ENCODE measurements at places on chromosomes 3 and 15.
A peak's percentile ranks its signal among the peaks of the same experiment; 100 is the strongest.

GRCh38 chr3:24566927-24567326, 72.3 kb upstream of the THRB start:
- DNase-seq: no peak

- no peak for DNase-seq
These were observed 210.8 kb upstream of the NR2E3 start for GRCh38 chr15:71599418-71600151.

DNA sequence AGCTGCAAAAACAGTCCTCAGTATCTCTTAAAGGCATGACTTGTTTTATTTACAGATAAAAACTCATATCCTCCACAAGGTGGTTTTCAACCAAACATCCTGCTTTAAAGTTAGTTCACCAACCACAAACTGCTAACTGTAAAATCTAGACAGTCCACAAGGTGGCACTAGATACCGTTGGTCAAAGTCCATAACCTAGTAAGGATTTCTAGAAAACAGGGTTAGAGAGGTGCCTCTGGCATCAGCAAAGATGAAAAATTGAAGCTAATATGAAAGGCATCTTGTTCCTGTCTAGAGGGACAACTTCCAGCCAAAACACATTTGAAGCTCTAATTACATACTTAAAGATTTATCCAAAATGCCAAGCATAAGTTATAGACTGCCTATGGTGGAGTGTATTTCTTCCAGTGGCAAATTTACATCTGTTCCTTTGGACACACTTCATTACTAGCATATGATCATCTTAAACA, 56.0 kb downstream of the ZMAT3 start:
- no peak for DNase-seq

DNA sequence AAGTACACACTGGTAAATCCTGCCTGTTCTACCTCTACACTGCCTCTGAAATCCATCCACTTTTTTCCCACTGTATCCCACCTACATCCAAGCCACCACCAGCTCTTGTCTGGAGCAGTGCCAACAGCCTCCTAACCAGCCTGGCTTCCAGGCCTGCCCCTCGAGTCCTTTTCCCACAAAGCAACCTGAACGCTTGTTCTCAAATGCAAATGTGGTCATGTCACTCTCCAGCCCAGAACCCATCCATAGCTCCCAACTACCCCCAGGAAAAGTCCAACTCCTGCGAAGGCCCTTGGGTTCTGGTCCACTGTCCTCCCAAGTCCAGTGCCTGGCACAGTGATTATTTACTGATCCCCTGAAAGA, 83.8 kb downstream of the SEMA5B start:
- no peak for DNase-seq

- DNase-seq: peak; percentile 87
These were observed 961 bp downstream of the HAPLN3 start for GRCh38 chr15:88894348-88894818.

- DNase-seq: no peak
These were observed 6.2 kb downstream of the TMEM39A start for GRCh38 chr3:119457246-119457645.

- DNase-seq: no peak
These were observed 3.5 kb upstream of the CPNE4 start for GRCh38 chr3:132038198-132038825.

All from ascending aorta (tissue), 2 donors.